Tibial artery (tissue), 4 donors: ENCODE measurements at places on chromosomes 5 and 9.
A peak's percentile ranks its signal among the peaks of the same experiment; 100 is the strongest.

DNA sequence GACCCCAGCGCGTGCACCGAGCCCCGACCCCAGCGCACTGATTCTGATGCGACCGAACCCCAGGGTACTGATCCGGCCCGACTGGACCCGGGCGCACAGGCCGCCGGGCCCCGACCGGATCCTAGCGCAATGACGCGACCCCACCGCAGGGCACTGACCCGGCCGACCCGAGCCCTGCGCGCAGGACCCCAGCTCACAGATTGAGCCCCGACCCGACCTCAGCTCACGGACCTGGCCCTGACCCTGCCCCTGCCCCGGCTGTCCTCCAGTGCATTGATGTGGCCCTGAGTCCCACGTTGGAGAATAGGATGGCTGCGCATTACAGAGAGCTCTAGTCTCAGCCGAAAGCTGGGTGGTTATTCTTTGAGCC lies 438 bp downstream of the TRIP13 start:
- peaks cover 28% of the 10 kb centered on the region for H3K4me1 ChIP-seq
- no peaks in the 10 kb centered on the region for H3K27me3 ChIP-seq
- DNase-seq: no peak
- H3K27ac ChIP-seq: peak overlapping the region; percentile 84
- H3K36me3 ChIP-seq: peaks cover 32% of the 10 kb centered on the region

DNA sequence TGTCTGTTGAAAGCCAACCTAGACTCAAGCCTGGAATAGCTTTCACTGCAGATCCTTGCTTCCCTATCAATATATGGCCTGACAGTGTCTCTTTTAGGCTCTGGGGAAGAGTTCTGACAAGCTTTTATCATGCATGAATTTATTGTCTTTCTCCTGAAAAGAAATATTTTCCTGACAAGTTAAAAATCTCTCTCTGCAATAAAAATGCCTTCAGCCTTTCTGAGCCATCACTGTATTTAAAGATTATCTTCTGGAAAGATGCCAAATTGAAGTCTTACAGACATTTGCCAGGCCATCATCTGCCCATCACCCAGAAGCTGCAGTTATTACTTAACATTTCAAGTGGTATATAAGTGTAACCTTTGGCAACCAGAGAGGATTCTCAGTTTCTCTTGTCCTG lies 88.1 kb upstream of the HTR1A start:
- no peaks in the 10 kb centered on the region for H3K36me3 ChIP-seq
- DNase-seq: no peak
- no peak overlapping the region for H3K27ac ChIP-seq
- H3K27me3 ChIP-seq: no peaks in the 10 kb centered on the region

DNA sequence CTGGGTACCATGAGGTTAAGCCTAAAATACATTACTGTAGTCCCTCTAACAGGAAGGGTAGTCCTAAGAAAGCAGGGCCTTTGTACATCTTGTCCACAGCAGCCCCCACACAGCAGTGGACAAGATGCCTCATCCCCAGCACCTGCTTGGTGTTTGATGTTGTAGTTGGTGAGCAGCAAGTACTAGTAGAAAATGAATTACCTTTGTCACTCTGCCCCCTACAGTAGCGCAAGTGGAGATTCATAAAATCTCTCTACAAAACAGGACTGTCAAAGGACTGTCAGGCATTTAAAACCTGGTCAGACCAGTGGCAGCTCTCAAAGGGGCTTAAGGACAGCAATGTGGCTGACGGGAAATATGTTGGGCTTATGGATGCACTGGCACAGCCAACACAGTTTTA lies 122.5 kb downstream of the TMEM174 start:
- no peak overlapping the region for H3K4me3 ChIP-seq
- no peaks in the 10 kb centered on the region for H3K36me3 ChIP-seq
- no peak overlapping the region for H3K27ac ChIP-seq

DNA sequence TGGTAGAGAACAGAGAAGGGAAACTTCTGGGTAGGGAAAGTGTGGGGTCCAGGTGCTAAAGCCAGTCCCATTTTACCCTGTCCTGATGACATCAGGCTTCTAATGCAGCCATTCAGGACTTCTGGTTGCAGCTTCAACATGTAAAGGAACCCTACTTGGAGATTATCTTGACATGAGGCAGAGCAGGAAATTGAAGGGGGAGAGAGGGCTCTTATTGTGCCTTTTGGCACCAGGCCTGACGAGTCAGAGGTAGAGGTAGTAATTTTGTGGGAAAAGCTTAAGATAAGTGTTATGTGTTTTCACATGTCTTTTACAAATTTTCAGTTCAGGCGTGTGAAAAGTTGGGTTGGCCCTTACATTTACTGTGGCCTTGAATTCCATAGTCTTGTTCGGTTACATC lies 102.4 kb upstream of the APC start:
- H3K4me1 ChIP-seq: no peaks in the 10 kb centered on the region
- H3K27me3 ChIP-seq: no peaks in the 10 kb centered on the region
- H3K36me3 ChIP-seq: no peaks in the 10 kb centered on the region
- H3K27ac ChIP-seq: no peak overlapping the region
- H3K4me3 ChIP-seq: no peak overlapping the region
- no peak for DNase-seq

GRCh38 chr9:126642839-126643238 lies 29.1 kb downstream of the LMX1B start:
- no peaks in the 10 kb centered on the region for H3K27me3 ChIP-seq
- no peaks in the 10 kb centered on the region for H3K36me3 ChIP-seq
- DNase-seq: no peak
- no peaks in the 10 kb centered on the region for H3K4me1 ChIP-seq
- H3K4me3 ChIP-seq: no peak overlapping the region
- H3K27ac ChIP-seq: no peak overlapping the region

- no peak overlapping the region for H3K27ac ChIP-seq
- H3K4me3 ChIP-seq: no peak overlapping the region
- peaks cover 51% of the 10 kb centered on the region for H3K4me1 ChIP-seq
- no peaks in the 10 kb centered on the region for H3K36me3 ChIP-seq
- no peaks in the 10 kb centered on the region for H3K27me3 ChIP-seq
Observed at GRCh38 chr5:109739741-109740728, 50.3 kb downstream of the MAN2A1 start.
